ENCODE measurements at places on chromosomes 1 and 21.

DNA sequence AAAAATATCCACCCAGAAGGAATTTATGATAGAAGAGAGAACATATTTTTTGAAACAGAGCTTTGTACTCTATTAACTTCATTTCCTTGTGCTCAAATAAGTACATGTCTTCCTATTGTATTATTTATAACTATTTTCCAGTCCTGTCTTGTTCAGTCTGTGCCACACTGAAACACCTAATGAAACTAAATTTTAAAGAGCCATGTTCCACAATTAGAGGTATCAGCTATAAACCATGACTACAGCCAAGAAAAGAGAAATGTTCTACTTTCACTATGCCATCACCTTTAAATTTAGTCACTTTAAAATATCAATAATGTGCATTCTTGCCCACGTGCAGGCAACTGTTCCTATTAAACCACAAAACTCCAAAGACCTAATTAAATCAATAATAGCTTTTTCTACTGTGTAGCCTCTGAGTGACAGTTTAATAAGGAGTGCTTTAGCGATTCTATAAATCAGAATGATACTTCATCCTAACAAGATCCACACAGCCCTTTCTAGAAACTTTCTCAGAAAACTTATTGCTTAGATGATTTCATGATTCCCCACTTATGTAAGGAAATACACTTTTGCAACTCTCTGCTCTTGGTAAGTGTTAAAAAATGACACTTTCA, 404.9 kb upstream of the CHRM3 start:
- DNase-seq, result no peak

GRCh38 chr1:94325377-94326302, 88.3 kb upstream of the ARHGAP29 start:
- peak; percentile 90 for DNase-seq

GRCh38 chr1:36481771-36482723, 666 bp downstream of the CSF3R start:
- no peak for DNase-seq

DNA sequence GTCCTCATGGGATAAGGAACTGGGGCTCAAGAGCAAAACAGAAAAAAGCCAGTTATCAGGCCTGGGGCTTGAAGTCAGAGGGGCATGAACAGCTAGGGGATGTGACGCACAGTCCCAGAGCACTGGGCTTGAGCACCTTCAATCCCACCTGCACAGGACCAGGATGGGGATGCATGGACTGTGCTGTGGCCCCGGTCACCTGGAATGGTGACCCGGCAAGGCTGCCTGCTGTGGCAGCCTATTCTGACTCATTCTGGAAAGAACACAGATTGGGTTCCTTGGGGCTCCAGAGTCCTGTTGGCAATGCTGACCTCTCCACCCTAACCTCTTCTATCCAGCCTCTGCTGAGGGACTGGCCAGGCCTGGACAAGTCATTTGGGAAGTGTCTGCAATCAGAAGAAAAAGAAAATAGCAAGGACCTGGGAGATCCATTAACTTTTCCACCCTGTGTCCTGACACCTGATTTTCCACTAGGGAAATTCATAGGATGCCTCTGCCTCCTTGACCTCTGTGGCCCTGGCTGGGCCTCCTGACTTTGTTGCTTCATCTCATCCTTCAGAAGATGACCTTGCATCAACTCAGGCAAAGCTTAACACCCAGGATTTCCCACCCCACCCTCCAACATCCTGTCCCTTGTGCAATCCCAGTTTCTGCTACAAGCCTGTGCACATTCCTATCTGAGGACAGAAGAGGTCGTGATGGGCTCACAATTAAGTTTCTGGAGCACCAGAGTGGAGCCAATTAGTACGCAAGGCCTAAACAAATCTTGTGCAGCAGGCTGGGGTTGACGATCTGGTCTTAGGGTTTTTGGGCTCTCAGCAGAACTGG, 17.9 kb upstream of the FMOD start:
- no peak for DNase-seq

GRCh38 chr1:54396261-54396933, 9.8 kb downstream of the SSBP3 start:
- no peak for DNase-seq

DNA sequence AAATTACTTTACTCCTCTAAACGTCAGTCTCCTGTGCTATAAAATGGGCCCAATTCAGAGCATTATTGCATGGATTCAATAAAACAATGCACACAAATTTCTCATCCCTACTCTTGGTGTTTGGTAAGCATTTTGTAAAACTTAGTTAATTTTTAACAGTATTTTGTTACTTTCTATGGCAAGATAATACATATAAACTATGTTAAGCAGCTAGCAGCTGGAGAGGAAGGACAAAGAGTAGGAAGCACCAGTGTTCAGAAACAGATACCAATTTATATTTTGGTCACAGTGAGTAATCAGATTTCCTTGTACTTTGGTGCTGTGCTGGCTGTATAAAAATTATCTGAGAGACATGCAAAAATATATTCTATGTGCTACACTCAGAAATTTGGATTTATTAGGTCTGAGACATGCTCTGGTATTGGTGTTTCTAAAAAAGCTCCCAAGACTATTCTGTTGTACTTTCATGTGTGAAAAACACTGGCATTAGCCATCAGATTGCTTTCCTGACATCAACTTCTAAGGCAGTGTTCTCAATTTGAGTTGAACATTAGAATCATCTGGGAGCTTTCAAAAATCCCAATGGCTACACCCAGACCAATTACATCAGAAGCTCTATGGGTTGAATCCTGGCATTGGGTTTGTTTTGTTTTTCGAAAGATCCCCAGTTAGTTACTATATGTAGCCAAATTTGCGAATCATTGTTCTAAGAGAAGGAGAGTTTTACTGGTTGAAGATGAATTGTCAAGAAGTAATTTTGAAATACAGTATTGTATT, 100.3 kb upstream of the C1orf87 start:
- DNase-seq, result no peak

DNA sequence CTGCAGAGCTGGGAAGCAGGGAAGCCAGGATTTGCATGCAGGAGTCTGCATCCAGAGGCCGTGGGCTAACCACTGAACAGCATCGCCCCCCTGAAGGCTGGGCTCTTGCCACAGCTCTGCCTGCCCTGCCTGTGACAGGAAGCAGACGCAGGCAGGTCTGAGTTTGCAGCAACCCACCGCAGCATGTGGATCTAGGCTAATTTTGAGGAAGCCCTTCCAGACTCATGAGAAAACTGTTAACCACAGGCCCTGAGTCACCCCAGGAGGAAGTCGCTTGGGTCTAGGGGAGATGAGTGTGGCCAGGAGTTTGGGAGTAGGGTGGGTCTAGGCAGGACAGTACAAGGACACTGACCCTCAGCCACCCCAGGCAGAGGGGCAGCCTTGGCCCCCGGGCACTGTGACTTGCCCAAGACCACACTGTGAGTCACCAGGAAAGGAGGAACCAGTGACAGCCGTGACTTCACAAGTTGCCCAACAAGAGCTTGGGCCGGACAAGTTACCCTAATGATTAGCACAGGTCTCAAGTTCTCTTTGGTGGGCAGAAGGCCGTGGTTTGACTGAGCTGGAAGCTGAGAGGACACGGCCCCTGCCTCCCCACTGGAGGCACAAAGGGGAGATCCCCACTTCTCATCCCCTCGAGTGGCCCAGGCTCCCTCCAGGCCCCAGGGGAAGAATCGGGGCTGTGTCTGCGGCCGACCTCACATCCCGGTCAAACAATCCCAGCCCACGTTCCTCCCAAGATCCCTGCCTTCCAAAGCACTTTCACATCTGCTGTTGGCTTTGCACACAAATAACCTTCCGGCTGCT, 826 bp downstream of the LAPTM5 start:
- peak; percentile 48 for DNase-seq

- no peak for DNase-seq
These were observed 10.9 kb downstream of the OR14I1 start for GRCh38 chr1:248691567-248692155.

- no peak for DNase-seq
These were observed 880 bp downstream of the ALPL start for GRCh38 chr1:21510113-21510493.

DNA sequence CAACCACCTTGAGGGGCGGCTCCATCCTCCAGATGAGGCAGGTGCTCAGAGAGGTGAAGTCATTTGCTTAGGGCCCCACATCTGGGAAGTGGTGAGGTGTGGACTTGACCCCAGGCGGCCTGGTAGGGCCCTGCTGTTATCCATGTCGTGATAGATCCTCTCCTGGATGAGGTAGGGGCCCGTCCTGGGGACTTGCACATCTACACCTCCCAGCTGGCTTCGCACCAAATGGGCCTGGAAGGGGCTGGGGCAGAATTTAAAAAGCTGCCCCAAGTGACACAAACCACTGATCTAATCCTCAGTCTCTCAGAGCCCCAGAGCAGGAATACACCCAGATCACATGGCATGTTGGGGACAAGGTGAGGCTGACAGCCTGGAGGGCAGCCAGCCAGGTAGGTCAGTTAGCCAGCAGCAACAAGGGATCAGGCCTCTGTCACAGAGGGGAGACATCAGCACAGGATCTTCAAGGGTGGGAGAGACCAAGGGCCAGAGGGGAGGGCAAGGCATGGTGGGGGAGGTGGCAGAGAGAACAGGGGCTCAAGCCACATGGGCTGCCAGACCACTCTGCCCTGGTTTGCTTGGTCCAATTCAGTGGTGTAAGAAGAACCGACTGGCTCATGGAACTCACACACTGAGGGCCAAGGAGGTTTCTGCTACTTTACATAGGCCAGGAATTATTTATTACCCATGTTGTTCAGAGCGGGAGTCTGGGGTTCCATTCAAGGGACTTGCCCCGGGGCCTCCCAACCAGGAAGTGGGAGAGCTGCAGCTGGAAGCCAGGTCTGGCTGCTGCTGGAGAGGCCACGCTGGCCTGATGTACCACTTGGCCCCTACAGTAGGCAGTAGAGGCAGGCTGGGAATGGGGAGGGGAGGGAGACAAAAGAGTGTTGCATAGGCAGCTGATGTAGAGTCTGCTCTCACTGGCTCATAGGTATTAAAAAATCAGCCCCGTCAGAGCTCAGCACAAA, 12.1 kb downstream of the LRP8 start:
- DNase-seq, result no peak

- DNase-seq, result no peak
These were observed 91.2 kb upstream of the KAZN start for GRCh38 chr1:14507262-14507661.

DNA sequence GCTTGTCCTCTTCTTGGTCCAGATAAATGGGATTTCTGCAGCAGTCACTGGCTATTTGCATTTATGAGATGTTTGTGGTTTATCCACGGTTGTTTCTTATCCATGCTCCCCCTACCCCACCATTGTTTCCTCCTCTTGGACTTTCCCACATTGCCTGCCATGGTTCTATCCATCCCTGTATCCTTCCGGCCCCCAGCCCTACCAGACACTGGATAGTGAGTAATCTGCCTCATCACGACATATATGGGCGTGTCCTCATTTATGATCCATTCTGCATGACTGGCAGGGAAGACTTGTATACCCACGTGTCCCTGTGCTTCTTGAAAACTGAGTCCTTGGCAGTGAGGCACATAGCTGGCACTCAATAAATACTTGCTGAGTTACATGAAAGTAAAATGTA, 40.1 kb downstream of the CACNA1S start:
- DNase-seq, result peak; percentile 41

DNA sequence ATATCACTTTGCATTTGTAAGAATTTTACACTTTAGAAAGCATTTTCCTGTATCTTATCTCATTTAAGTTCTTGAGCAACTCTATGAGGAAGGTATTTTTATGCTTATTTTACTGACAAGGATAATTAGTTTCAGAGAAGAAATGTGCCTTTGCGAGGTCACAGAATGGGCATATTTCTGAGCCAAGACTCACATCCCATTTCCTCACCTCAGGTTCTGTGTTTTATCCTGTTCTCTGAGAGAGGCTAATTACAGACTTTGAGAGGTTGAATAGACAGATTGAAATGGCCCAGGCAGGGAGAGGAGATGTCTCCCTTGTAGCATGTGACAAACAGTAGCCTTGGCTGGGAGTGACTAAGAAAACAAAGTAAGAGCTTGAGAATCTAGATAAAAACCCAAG, 39.1 kb upstream of the ZC3H11B start:
- DNase-seq, result no peak

DNA sequence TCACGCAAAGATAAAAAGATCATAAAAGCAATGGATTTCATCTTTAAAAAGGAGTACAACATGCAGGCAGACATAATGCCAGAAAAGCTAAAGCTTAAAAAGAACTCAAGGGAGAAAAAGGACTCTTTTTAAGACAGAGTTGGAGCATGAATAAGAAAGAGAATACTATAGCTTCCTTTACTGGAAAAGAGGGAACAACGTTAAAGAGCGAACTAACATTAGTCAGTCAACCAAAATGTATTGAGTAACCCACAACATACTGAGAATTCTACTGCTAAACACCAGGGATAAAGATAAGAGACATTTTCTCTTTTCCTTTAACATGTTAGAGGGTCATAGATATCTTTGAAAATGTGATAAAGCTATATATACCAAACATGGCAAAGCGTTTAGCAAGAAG, 182.0 kb downstream of the DUSP10 start:
- no peak for DNase-seq

GRCh38 chr1:31633117-31633516, 11.6 kb downstream of the PEF1 start:
- DNase-seq, result peak; percentile 9

- peak; percentile 18 for DNase-seq
These were observed 5.7 kb downstream of the GPR88 start for GRCh38 chr1:100543640-100544039.

DNA sequence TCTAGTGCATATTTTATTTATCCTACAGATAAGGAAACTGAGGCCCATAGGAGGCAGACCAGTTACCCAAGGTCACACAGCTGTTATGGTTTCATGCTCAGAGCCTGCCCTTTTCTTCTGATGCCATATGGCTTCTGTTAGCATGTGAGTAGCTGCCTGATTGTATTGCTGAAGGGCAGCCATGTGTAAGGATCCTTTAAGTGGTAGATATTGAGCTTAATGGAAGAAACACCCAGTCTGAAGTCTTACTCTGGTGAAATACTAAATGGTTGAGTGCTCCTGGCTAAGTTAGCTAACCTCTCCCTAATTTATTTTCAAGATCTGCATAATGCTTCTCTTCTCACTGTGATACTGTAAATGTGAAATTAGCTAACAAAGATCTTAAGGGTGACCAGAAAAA, 30.9 kb downstream of the ADAMTS5 start:
- DNase-seq, result no peak

DNA sequence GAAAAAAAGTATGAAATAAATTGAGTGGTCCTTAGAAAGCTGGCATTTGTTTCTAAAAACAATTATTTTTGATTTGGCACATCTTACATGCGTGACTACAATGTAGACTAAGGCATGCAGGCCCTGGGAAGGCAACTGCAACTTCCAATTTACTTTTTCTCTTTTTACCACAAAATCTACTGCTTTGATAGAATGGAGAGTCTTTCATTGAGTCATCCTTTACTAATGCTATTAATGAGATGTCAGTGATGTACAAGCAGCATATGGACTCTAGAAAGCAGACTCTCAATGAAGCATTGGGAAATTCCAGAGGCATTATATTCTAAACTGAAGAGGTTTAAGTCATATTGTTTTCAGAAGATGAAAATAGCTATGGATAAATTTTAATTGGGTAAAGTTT, 29.6 kb upstream of the PRRX1 start:
- DNase-seq, result no peak

- no peak for DNase-seq
These were observed 6.8 kb downstream of the CFAP410 start for GRCh38 chr21:44332383-44332782.

GRCh38 chr1:151579436-151580225, 32.2 kb upstream of the SNX27 start:
- DNase-seq, result peak; percentile 58

GRCh38 chr1:21490774-21491487, 18.3 kb upstream of the ALPL start:
- peak; percentile 59 for DNase-seq

Measured in RKO (cell line).